Activated CD4-positive, alpha-beta T cell treated with anti-CD3 and anti-CD28 coated beads, Interleukin-2, amount 50 U/mL, for 24 hours (primary cell): ENCODE measurements at places on chromosomes 3 and 15.
A peak's percentile ranks its signal among the peaks of the same experiment; 100 is the strongest.

GRCh38 chr15:57216288-57216687 is 160.0 kb upstream of the CGNL1 start:
- DNase-seq: no peak

DNA sequence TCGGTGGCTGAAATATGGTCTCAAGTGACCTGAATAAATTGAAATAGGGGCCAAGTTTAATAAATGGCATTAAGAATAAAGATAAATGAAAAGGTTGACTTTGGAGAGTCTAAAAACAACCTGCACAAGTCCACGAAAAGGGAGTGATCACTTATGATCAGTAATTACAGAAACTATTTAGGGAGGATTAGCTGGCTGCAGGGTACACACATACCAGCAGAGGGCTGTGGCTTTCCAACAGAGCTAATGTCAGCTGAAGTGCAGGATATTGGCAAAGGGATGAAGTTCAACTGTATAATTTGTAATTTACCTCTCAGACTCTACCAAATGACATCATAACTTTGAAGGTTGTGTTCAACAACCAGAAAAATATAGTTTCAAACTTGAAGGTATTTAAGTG is 86.8 kb downstream of the SYNPR start:
- DNase-seq: no peak

GRCh38 chr15:62269504-62269903 is 104.4 kb upstream of the C2CD4B start:
- DNase-seq: no peak

GRCh38 chr3:79286882-79287281 is 480.9 kb downstream of the ROBO1 start:
- no peak for DNase-seq

DNA sequence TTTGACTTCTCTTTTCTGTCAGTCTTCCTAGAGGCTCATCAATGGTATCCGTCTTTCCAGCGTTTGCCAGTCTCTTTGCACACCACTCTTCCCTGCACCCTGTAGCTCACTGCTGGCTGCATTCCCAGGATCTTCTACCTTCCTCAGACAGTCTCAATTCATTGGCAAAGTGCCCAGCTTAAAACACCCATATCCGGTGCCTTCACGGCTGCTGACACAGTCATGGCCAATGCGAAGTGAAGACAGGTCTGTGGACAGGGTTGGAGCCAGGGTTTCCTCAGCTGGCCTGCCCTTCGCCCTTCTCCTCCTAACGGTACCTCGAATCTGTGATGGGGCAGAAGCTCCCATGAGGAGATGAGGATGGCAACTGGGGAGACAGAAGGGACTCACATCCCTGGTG is 36.1 kb downstream of the PTH1R start:
- no peak for DNase-seq

DNA sequence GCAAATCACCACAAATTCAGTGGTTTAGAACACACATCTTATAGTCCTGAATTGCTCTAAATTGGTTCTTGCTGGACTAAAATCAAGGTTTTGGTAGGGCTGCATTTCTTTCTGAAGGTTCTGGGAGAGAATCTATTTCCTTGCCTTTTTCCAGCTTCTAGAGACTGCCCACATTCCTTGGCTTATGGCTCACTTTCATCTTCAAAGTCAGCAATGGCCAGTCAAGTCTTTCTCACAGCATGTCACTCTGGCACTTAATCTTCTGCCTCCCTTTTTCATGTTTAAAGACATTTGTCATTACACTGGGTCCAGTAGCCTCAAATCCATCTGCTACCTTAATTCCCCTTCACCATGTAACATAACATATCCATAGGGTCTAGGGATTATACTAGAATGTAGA is 149.0 kb downstream of the NEK10 start:
- no peak for DNase-seq

- DNase-seq: no peak
Observed at GRCh38 chr3:192188218-192188835, 539.0 kb downstream of the FGF12 start.

GRCh38 chr15:68000754-68001153 is 53.4 kb upstream of the PIAS1 start:
- no peak for DNase-seq

- no peak for DNase-seq
Observed at GRCh38 chr3:48848816-48849515, 1.3 kb upstream of the PRKAR2A start.

- no peak for DNase-seq
Observed at GRCh38 chr15:41979493-41980266, 7.3 kb upstream of the EHD4 start.

- DNase-seq: no peak
Observed at GRCh38 chr3:137062250-137062649, 104.5 kb downstream of the IL20RB start.

GRCh38 chr3:4588466-4588865 is 95.3 kb downstream of the ITPR1 start:
- DNase-seq: no peak

DNA sequence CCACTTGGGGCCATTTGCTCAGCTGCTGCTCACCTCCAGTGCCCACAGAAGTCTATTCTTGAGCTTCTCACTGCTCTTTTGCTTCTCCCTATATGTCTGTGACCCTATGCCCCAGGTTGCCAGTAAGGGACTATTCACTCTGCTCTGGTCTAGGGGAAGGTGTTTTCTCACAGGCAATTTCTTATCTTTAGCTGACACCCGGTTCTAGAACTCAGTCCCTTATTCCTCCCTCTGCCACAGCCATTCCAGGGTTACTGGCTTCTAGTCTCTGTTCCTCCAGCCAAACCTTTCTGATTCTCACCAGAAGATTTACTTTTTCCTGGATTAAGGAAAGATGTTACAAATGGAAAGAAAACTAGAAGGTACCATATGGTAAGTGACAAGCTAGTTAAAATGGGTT is 574.0 kb downstream of the NTRK3 start:
- DNase-seq: no peak

DNA sequence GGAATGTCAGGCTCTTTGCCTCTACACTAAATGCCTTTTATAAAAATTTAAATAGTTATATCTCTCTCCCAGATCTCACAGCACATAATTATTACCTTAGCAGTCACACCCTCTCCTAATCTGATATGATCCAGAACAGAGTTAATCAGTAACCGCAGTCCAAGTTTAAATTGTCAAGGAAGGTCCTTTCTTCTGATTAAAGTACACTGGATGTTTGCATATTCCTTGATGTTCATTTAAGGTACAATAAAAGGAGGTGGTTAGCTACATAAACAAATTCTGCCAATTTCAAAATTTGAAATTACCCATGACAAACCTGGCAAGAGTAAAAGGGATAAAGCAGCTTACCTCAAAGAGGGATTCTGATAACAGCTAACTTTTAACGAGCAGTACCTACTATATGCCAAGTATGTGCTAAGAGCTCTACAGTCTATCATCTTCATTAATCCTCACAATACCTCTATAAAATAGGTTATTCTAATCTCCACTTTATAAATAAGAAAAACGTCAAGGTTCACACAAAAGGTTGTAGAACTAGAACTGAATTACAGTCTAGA is 4.3 kb downstream of the GOLIM4 start:
- DNase-seq: no peak

DNA sequence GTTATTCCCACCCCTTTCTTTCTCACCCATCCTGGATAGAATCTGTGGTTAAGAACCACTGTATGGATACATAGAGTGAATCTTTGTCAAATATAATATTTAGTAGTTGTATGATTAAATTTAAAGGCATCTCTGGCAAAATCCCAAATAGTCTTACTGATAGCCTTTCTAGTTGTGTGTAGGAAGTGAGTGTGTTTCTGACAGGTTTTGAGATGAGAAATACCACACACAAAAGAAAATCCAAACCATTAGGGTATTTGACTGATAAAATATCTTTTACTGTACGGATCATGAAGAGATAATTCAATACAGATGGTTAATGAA is 44.7 kb upstream of the PLCL2 start:
- DNase-seq: no peak

- no peak for DNase-seq
Observed at GRCh38 chr3:44903314-44903713, 28.9 kb downstream of the TGM4 start.

- DNase-seq: no peak
Observed at GRCh38 chr15:49734831-49735508, 114.1 kb downstream of the DTWD1 start.

GRCh38 chr3:16448639-16449070 is 64.8 kb downstream of the RFTN1 start:
- peak; percentile 32 for DNase-seq

GRCh38 chr15:83764201-83764838 is 110.4 kb downstream of the ADAMTSL3 start:
- no peak for DNase-seq

GRCh38 chr3:65639444-65639843 is 399.3 kb downstream of the MAGI1 start:
- DNase-seq: no peak

GRCh38 chr3:17313746-17314145 is 428.7 kb downstream of the TBC1D5 start:
- no peak for DNase-seq

- no peak for DNase-seq
Observed at GRCh38 chr15:60222404-60222803, 175.4 kb downstream of the ANXA2 start.

GRCh38 chr3:134359121-134360010 is 14.9 kb downstream of the AMOTL2 start:
- DNase-seq: no peak

- DNase-seq: no peak
Observed at GRCh38 chr15:63402498-63403253, 21.0 kb upstream of the CA12 start.

DNA sequence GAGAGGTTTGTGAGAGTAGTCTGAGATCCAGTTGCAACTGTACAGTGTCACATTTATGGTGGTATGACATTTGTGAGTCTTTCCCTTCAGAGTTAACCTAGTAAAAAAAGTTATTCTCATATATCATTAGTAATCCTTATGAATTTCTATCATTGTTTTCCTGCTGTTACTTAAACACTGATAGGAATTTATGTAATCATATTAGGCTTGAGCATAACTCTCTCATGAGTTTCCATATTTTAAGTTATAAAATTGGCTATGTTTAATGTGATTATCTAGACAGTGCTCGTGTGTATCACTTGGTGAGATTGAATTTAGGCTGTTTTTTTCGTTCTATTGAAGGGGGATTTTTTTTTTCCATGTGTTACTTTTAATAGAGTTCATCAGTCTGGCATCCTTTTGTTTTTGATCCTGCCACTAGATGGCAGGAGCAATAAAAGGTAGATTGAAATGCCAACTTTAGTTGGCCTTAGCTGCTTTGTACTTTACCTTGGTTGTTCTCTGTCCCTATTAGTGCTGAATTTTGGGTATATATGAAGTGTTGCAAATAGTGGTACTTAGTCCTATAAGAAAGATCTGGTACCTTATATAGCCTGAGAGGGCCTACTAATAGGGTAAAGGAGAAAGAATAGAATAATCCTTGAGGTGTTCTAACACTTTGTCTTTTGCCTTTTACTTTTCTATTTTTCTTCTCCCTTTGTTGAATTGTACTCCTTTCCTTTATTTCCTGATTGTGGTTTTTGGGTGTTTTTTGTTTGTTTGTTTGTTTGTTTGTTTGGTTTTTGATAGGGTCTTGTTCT is 17.9 kb downstream of the STT3B start:
- no peak for DNase-seq

DNA sequence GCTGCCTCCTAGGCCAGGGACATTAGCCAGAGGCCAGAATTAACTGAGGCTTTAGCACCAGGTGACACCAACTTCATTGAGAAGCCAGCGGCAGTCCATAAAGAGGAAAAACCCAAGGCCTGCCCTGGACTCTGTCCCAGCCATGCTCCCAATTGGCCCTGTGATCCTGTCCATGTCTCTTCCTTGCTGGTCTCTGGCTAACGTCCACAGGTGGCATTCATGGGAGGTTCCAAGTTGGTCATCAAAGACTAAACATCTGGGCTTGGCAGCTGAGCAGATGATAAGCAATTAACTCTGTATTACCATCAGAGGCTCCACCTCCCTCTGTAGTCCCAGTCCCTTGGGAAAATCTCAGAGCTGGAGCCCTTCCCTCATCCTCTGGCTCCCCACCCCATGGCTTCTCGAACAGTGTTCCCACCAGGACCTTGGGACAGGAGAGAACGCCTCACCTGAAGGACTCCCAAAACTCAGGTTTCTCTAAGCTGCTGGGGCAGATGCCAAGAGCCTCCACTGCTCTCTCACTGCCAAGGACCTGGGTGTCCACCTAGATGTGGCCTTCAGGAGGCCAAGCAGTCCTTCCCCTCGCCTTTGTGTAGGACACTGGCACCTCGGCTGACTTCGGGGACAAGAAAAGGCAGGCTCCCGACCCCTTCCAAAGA is 40.4 kb downstream of the GOLGA6A start:
- DNase-seq: no peak

DNA sequence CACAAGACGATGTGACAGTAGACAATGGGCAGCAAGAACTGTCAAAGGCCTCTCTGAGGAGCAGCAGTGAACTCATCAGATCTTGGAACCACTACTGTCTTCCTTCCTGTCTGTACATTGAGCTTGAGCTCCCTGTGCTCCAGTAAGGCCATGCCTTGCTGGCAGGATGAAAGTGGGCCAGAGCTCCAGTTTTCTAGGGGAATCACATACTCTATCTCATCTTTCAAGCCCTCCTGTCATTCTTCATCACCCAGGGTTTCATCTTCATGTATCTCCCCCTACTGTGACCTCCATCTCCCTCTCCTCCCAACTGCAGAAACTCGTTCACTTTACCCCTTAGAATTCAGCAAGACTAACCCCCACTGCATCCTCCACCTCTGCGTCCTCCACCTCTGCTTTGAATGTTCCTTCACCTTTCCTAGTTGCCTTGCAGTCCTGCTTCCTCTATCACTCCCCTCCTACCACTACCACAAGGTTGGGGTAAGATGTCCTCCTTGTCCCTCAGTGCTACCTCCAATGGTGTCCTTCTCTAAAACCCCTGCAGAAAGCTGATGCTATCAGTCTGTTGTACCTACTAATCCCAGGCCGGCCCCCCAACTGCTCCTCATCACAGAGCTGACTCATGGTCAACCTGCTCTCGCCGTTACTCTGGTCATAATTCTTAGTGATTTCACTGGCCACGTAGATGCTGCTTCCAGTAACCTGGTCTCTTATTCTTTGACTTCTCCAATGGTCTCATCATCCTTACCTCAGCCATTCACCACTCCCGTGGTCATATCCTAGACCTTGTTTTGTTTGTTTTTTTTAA is 22.3 kb downstream of the NKIRAS1 start:
- DNase-seq: no peak

GRCh38 chr3:99218468-99218867 is 317.0 kb upstream of the DCBLD2 start:
- DNase-seq: no peak

DNA sequence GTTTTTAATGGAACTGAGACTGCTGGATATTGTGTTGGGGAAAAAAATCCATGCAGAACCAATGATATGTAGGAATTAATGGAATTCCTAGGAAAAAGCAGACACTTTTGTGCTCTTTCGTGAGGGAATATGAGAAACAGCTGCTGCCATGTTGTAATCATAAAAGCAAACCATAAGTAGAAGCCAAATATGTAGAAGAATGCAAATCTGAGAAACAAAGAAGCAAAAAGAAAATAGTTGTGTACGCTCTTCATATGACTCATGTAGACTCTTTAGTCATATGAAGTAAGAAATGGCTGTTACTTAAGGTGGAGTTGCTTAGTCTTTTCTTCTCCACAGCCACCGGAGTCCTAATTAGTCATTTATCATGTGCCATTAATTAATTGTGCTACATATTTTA is 298.6 kb upstream of the ZNF717 start:
- DNase-seq: no peak

- no peak for DNase-seq
Observed at GRCh38 chr3:177474652-177475355, 277.5 kb upstream of the TBL1XR1 start.
